ENCODE measurements at places on chromosomes 7 and 10.

GRCh38 chr7:155316427-155317113 is 18.9 kb downstream of the INSIG1 start:
- DNase-seq: no peak

DNA sequence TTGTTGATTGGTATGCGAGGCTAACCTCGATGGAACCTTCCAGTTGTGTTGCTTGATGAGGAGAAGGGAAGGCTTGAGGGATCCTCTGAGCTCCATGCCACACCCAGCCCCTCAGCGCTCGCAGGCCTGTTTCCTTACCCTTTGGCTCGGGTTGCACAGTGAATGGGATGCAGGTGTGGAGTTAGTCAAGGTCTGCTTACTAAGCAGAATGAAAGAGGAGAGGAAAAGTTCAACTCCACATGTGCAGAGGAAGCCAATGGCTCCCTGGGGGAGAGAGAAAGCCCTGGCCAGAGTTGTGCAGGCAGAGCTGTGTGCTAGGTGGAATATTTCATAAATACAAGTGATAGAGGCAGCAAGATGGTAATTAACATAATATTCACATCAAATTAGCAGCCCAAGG is 85.5 kb downstream of the JCAD start:
- no peak for DNase-seq

DNA sequence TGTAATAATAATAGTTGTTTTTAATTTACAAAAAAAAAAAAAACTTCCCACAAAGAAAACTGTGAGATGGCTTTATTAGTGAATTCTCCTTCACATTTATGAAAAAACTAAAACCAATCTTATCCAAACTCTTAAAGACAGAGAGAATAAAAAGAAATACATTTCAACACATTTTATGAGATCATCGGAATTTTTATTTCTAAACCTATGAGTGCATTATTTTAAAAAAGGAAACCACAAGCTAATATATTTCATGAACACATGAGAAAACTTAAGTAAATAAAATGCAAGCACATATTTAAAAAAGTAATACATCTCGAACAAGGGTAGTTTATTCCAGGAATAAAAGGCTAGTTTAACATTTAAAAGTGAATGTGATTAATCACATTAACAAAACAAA is 31.5 kb downstream of the C7orf25 start:
- no peak for DNase-seq

- DNase-seq: no peak
Measured at GRCh38 chr7:157323401-157323800, 13.4 kb upstream of the DNAJB6 start.

GRCh38 chr10:30832749-30833627 is 198.7 kb downstream of the ZNF438 start:
- DNase-seq: no peak

DNA sequence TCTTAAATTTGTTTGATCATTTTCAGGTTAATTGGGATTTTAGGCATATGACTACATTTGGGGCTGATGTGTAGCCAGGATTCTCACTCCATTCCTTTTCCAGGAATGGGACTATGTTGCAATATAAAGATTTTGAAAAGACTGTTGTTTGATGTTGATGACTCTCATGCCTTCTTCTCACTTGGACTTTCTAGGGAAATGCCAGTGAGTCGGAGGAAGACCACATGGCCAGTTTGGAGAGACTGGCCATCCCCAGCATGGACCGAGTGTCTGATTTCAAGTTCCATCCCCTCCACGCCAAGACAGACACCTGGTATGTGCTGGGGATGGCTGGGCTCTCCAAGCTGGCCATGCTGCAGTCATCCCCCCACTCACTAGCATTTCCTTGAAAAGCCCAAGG is 5.5 kb downstream of the IGFBP3 start:
- DNase-seq: no peak

- DNase-seq: no peak
Measured at GRCh38 chr10:124917428-124918190, 24.3 kb upstream of the ZRANB1 start.

DNA sequence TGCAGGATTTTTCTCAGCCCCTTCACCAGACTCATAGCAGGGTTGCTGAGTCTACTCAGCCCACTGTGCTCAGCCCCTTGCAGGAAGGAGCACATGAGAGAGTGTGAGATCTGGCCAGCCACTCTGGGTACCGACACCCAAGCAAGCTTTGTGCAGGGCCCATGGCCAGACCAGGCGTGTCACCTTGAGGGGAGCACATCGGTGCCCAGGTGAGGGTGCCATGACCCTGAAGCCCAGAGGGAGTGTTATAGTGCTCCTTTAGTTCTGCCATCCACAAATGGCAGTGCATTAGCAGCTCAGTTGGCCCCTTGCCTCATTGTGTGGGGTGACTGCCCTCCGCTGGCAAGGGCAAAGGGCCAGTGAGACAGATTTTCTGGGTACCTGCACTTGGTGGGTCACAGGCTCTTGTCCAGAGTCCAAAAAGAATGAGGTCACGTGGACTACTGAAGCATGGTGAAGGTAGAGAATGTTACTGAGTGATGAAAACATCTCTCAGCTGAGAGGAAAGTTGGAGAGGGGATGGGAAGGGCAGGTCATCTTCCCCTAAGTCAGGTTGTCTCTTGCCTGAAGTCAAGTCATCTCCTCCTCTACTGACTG is 181.8 kb downstream of the MACC1 start:
- no peak for DNase-seq

- DNase-seq: no peak
Measured at GRCh38 chr7:68969571-68969970, 628.7 kb upstream of the AUTS2 start.

DNA sequence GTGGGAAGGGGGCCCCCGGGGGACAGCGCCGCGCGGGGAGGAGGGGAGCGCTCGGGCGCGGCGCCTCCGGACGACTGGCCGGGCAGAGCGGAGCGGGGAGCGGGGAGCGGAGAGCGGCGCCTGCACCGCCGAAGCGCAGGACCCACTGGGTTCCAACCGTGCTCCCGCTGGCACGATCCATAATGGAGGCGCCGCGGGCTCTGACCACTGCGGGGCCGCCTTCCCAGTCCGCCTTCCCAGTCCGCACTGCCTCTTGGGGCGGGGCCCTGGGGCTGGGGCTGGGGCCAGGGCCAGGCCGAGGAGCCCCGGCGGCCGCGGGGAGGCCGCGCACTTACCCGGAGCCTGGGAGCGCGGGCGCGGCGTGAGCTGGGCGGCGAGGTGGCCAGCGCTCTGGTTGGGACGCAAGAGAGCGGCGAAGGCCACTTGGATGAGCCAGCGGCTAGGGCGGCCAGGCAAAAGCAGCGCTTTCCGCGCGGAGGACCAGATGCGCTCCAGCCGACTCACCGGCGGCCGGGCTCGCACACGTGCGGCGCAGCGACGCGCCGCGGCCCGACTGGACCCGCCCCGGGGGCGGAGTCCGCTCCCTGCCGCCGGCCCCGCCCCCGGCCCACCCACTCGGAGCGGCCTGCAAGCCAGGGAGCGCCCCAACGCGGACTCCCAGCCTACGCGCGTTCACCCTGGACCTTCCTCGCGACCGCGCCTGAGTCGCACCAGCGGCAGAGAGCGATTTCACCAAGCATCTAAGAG is at the start of gene PUS7:
TSS of gene PUS7 (minus strand) at position 555 of the 747 bp plus-strand sequence. CDS start 13,759 bp downstream, outside the sequence.
- DNase-seq: peak; percentile 83

DNA sequence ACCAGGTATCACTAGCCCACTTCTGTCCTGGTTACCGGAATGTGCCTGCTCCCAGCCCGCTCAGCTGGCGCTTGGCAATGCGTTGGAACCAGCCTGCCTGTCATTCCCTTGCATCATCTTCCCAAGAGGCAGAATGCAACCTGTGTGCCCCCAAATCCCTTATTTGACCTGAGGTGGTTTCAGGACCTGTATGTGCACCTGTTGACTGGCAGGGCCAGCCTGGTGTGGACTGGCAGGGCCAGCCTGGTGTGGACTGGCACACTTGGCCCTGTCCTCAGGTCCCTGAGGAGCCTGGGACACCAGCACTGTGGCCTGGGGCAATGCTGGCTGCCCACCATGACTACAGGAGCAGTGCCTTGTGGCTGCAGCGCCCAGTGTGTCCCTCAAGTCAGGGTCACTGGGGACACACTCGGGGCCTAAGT is 38.2 kb downstream of the ZNF467 start:
- DNase-seq: no peak

GRCh38 chr10:133277277-133277992 is 767 bp upstream of the ADAM8 start:
- DNase-seq: no peak

GRCh38 chr10:89360157-89360556 is 17.7 kb upstream of the IFIT1B start:
- DNase-seq: no peak

GRCh38 chr10:124032087-124032935 is 61.1 kb downstream of the CHST15 start:
- DNase-seq: no peak

DNA sequence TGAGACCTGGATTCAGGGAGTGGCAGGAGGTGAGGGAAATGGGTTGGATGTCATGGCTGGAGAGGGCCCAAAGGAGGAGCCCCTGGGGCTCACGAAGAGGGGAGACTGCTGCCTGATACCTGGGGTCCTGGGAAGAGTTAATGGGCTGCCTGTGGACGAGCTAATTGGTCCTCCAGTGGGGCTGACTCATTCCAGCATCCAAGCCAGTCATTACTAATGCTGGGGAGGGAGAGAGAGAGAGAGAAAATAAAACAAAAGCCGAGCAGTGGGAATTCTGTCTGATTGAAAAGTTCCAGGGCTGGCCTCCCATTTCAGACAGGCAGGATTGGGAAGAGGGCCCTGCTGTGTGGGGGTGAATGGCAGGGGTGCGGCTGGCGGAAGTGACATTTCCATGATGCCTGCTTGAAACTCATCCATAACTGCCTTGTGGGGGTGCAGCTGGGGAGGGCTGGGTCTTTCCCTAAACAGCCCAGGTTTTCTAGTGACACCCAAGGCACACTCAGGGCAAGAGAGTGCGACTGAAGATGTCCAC is 297.8 kb downstream of the RPS24 start:
- no peak for DNase-seq

DNA sequence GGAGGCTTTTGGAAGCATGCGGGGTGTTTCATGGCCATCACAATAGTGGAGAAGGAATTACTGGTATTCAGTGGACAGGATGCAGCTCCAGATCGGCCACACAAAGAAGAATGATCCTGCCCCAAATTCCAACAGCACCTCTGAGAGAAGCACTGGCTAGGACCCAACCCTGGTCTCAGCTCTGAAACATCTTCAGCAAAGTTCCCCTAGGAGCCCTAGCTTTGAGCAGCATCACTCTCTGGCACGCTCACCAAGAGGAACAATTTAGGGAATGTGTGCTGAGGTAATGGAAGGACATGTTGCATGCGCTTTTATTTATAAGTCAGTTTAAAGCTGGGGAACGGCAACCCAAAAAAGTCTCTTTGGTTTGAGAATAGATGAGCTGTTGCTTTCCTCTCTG is 5.5 kb upstream of the OPN1SW start:
- no peak for DNase-seq

GRCh38 chr7:100728196-100728595 is 5.2 kb upstream of the ZAN start:
- DNase-seq: no peak

DNA sequence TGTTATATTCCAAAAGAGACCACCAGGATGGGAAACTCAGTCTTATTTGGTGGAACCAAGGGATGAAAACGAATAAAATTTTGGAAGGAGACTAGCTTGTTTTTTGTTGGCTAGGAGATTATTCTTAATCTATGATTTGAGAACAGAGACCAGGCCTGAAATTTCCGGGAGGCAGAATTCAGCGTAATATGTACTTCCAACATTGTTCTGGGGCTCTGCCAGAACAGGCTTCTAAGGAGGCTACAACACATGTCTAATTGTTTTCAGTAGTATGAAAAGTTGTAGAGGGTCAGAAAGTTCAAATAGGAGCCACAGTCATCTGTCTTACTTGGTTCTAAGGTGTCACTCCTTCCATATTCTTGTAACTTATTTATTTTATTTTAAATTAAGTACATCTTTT is 1.7 kb downstream of the DDX21 start:
- DNase-seq: no peak
